Stimulated activated CD8-positive, alpha-beta memory T cell treated with anti-CD3 and anti-CD28 coated beads, Interleukin-2, amount 100 ng/mL, for 48 hours (primary cell): ENCODE measurements at places on chromosomes 2 and 18.

GRCh38 chr2:133819906-133820305, 251.6 kb upstream of the NCKAP5 start:
- no peak for DNase-seq

DNA sequence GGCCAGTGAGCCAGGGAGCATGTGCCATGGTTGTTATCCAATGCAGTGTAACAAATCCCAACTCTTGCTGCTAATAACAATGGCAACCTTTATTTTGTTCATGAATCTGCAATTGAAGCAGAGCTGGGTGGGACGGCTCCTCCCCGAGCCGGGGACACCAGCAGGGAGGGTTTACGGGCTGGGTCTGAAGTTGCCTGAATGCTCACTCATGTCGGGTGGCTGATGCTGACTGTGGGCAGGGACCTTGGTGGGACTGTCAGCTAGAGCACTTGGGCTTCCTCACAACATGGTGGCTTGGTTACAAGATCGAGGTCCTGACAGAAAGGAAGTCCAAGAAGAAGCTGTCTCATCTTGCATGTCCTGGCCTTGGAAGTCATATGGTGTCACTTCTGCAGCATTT, 264.5 kb downstream of the NDUFA10 start:
- DNase-seq = no peak

DNA sequence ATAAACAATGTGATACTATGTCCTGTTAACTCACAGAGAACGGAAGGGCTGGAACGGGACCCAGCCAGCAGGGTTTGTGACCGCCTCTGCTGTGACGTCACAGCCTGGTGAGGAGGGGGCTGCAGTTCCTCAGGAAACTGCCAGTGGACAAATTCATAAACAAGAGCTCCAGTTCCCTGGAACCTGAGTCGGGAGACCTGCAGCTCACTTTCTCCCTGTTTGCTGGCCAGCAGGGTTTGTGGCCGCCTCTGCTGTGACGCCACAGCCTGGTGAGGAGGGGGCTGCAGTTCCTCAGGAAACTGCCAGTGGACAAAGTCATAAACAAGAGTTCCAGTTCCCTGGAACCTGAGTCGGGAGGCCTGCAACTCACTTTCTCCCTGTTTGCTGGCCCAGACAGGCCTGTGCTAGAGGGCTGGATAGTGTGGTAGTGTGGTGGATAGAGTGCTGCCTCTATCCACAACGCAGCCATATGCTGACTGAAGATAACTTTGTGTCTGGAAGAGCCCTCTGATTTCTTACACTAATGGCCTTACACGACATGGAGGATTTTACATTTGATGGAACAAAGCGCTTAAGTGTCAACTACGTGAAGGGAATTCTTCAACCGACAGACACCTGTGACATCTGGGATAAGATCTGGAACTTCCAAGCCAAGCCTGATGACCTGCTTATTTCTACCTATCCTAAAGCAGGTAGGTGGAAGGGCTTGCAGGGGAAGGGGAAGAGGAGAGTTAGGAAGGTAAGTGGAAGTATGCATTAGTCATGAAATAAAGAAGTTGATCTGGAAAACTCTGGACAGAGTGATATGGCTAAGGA, at the start of gene SULT1C4:
TSS of gene SULT1C4 (plus strand) at position 140 of the 816 bp plus-strand sequence. CDS start at position 524, 384 bp downstream.
- no peak for DNase-seq

- DNase-seq = no peak
These were observed 213.2 kb downstream of the ANAPC1 start for GRCh38 chr2:111670776-111671175.

GRCh38 chr2:223916181-223916920, 28.8 kb downstream of the WDFY1 start:
- no peak for DNase-seq

DNA sequence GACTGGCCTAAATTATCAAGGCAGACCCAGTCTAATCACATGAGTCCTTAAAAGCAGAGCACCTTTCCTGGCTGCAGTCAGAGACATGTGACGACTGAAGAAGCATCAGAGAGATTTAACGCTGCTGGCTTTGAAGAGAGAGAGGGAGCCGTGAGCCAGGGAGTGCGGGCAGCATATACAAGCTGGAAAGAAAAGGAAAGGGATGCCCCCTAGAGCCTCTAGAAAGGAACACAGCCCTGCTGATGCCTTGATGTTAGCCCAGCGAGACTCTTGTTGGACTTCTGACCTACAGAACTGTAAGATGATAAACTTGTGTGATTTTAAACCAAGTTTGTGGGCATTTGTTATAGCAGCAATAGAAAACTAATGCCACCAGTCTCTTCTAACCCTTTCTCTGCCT, 58.1 kb downstream of the HEATR5B start:
- no peak for DNase-seq

GRCh38 chr2:27202854-27203253, 9.0 kb upstream of the ATRAID start:
- DNase-seq = no peak

DNA sequence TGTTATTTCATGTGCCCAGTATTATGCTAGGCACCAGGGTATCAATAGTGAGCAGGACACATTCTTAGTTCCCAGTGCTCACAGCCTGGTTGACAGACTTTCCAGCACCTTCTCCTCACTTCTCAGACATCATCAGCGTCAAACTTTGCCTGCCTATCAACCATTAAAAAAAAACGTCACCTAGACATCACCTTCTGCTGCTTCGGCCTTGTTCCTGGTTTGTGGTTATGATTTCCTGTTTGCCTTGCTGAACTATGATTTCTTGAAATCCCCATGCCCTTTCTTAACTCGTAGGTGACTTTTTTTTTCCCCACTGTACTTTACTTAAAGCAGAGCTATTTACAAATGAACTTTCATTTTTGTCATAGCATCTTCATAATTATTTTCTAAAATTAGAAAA, 60.4 kb upstream of the NABP1 start:
- peak; percentile 9 for DNase-seq

DNA sequence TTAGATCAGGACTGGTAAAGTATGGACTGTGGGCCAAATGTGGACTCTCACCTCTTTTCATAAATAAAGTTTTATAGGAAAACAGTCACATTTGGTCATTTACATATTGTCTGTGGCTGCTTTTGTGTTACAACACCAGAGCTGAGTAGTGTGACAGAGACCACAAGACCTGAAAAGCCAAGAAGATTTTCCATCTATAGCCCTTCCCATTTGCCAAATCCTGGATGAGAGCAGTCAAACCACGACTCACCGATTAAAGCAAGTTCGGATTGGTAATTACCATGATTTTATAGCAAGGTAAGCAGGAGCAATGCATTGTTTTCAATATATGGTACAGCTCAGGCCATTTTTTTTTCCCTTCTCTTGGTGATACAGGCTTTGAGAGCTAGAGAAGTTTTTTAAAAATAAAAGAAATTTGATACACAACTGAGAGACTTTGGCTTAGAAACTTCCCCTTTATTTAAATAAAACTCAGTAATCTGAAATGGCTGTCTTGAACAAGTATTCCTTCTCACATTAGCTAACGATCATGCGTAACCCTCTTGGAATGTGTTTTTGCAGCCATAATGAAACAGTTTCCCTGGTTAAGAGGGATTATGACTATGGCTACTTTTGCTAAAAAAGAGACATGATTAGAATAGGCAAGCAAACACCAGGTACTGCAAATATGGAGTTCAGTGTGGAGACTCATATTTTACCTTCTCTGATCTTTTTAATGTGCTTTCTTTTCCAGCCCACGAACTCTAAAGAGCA, 9.5 kb upstream of the MALL start:
- DNase-seq = no peak

- no peak for DNase-seq
These were observed 22.5 kb upstream of the SULT1C2 start for GRCh38 chr2:108266218-108266617.

GRCh38 chr2:144521686-144522085, 1.8 kb upstream of the ZEB2 start:
- DNase-seq = no peak

DNA sequence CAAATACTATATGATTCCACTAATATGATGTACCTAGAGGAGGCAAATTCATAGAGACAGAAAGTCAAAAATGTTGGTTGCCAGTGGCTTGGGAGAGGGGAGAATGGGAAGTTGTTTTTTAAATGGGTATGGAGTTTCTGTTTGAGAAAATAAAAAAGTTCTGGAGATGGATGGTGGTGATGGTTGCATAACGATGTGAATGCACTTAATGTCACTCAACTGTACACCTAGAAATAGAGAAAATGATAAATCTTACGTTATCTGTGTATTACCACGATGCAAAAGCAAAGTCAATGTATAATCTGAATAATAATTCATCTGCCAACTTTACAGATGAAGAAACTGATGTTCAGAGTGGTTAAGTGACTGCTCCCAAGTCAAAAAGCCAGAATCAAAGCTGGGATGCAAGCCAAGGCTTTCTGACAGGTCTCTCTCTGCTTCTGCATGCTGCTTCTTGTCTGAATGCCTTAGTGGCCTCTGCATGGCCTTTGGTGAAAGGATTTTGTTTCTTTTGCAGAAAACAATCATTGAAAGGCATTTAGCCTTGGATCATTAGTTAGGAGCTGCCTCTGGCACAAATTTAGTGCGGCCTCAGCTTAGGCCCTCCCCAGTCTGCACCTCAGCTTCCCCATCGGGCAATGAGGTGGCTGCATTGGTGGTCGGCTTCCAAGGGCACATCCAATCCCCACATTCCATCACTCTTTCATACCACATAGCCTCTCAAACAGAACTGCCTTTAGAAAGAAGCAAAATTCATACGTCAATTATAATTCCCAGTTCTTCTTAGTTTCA, 46.5 kb upstream of the MYCN start:
- no peak for DNase-seq

DNA sequence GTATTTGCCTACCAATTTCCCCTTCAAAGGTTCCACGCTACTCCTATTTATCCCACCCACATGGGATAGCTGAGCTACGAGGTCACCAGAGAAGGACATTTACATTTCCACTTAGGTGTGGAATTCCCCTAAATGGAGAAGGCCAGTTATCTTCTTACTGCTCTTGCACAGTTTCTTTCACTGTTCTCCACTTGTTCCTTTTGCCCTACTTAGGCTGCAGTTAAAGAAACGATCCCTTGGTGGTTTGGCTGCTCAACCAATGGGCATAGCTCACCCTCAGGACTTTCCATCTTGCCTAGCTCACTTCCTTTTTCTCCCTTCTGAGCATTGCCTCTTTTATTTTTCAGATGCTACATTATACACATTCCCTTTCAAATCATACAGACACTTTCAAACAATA, 11.2 kb upstream of the NABP1 start:
- no peak for DNase-seq

- DNase-seq = no peak
These were observed 34.0 kb downstream of the LBH start for GRCh38 chr2:30265052-30266015.

DNA sequence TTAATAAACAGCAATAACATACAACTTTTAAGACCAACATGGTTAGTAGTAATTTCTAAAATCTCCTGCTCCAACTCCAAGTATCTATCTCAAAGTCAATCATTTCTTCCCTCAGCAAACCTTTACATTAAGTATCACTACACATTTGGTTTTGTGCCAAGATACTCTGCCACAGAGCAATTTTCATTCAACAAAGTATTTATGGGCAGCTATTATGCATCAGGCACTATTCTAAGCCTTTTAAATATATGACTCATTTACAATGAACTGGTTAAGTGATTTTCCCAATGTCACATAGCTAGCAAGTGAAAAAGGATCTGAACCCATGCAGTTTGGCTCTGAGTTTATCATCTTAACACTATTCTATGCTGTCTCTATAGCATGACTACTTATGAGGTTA, 264.3 kb downstream of the NOL4 start:
- DNase-seq = no peak

DNA sequence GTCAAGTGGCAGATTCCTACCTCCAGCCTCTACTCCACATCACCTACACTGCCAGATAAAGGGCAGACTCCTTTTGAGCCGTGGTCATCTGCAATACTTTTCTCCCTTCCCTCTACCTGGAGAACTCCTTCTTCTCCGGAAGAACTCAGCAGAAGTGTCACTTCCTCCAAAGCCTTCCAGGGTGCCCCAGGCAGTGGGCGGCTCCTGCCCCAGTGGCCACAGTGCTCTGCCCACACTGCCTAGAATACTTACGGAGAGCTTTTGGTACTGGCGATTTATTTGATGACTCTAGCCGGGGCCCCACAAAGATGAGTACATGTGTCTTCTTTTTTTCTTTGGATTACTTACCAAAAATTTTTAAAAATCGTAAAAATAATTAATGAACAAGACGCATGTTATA, 39.7 kb downstream of the FOSL2 start:
- no peak for DNase-seq

DNA sequence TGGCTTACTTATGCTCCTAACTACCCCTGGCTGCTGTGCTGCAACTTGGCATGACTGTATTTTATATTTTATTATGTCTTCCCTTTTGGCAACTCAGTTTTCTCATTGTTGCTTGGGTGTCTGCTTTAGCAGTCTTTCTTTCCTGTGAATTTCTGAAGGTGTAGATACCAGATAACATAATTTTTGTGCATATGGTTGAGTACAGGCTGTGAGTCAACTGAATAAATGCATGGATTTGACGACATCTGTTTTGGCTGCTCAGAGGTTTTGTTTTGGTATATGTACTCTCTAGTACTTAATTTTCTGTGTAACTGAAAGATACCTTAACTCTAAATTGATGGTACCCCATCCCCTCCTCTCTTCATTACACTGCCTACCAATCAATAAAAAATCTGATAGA, 303.1 kb downstream of the PTPRM start:
- DNase-seq = no peak

- no peak for DNase-seq
These were observed 455.9 kb upstream of the SOX11 start for GRCh38 chr2:5236249-5236648.

- DNase-seq = no peak
These were observed 40.8 kb upstream of the CLASP1 start for GRCh38 chr2:121690095-121690494.

DNA sequence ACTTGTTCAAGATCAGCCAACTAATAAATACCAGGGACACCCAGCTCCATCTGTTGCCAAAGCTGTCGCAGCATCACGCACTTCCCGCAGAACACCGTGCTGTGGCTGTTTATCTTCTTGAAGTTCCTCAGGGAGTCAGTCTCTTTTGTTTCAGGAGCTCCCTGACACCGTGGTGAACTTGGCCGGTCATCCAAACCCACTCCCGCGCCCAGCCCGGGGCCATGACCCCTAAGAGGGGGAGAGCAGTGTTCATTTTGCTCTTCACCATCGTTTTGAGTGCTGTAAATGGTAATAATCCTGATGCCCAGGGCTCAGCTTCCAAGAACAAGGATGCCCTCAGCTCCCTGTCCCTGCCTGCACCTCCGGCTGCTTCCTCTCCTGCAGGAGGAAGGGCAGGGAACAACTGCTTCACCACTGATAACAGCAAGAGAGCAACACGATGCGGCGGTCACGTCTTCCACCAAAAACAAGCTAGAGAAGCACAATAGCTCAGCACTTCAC, 131.4 kb downstream of the SEPTIN10 start:
- no peak for DNase-seq

DNA sequence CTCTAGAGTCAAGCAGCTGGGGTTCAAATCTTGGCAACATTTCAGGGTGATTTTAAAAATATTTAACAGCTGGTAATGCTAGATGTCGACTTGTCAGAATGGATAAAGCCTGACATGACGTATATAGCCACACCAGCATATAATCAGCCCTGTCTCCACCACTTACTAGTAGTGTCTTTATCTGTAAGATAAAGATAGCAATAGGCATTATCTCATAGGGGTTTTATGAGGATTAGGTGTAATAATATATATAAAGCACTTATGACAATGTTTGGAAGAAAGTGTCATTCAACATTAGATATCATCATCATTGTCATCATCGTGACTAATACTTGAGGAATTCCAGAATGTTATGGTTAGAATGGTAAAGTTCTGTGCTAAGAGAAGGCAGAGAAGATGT, 369.0 kb upstream of the CWC22 start:
- no peak for DNase-seq
